ENCODE measurements at places on chromosomes 3 and 15. TPM values are rescaled to one million over a fixed set of nuclear protein-coding genes. Genes with fewer than 3 reads are reported as not detected.

DNA sequence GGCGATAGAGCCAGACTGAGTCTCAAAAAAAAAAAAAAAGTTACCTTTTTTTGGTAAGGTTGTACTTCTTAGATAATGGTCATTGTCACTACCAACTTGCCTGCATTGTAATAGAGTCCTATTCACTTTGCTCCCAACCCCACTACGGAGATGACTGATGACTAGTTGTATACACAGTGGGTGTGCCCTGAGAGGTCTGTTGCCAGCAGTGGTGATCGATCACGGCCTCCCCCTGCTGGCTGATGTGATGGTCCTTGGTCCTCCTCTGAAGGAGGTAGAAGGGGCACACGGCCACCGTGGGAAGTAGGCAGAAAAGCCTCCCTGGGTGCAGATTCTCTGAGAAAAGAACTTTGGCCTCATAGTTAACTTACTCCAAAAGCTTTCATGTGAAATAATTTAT is 10.7 kb downstream of the GCNT3 start:
- no peak for DNase-seq

The ZNF445 gene
- 29.3 TPM for polyA plus RNA-seq

GRCh38 chr3:15903164-15903563 is 105.4 kb upstream of the ANKRD28 start:
- DNase-seq, result peak; percentile 3

DNA sequence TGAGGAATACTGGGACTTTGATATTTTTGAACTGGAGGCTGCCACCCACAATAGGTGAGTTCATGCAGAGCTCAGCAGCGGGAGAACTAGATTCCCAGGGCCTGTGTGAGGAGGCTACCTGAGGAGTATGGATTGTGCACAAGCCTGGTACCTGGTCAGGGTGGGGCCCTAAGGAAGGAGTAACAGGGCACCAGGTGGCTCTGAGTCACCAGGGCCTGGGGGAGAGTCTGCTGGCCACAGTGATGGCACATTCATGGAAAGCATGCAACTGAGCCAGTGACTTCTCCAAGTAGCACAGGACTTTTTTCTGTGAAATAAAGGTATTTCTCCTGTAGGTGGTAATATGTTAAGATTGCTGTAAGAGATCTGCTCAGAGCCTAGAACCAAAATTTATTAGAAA is 134.4 kb downstream of the PDE8A start:
- DNase-seq, result no peak

The ACAD11 gene
- 63.4 TPM for polyA plus RNA-seq

DNA sequence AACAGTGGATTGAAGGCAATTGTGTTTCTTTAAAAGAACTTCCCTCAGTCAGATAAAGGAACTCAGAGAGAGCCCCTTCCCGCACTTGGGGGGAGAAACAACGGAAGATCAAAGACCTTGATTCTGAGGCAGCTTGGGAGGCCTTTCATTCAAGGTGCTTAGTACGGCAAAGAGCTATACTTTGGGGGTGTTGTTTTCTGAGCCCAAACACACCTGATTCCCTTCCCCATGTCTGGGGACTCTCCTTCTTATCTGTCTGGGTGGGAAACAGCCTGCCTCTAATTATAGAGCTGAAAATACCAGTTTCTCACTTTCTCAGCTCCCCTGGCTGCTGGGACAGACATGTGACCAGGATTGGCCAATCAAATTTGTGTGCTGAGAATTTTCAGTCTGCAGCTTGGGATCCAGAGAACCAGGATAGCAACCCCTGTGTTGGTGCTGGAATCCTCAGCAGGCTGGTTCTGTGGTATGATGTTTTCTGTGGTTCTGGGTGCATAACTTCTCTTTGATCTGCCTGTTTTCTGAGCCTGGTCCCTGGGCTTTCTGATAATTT is 19.4 kb upstream of the IQCF6 start:
- DNase-seq, result no peak

GRCh38 chr15:39184701-39185390 is 396.0 kb upstream of the THBS1 start:
- DNase-seq, result no peak

GRCh38 chr3:40580494-40581091 is 55.8 kb downstream of the ZNF621 start:
- peak; percentile 67 for DNase-seq

Data from renal pelvis (tissue), 12 donors.